ENCODE measurements at places on chromosomes 16 and 17.

- DNase-seq = no peak
Observed at GRCh38 chr17:2172077-2172851, 117.4 kb downstream of the HIC1 start.

DNA sequence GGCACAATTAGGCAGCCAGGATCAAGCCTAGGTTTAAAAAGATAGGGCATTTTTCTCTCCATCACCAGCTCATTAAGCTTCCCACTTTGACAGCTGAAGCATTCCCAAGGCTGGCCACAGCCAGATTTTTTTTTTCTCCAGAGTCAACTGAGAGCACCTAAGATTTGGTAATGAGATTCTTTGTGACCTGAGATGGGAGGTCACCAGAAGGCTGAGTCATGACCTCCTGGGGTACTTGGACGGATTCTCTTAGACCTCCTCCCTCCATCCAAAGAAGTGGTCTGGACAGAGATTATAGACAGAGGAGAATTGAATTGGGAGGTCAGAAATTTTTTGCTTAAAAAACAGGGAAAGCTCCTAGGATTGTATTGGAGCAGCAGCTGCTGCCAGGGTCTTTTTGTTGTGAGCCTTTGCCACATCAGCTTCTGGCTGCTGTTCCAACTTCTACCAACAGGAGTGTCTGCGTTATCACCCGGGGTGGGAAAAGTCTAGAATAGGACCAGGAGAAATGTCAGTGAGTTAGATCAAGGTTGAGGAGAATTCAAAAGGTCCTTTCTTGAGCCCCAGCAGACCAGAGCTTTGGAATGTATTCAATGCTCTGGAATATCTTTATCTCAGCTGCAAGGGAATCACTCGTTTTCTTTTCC is 221.2 kb upstream of the N4BP1 start:
- DNase-seq = no peak

DNA sequence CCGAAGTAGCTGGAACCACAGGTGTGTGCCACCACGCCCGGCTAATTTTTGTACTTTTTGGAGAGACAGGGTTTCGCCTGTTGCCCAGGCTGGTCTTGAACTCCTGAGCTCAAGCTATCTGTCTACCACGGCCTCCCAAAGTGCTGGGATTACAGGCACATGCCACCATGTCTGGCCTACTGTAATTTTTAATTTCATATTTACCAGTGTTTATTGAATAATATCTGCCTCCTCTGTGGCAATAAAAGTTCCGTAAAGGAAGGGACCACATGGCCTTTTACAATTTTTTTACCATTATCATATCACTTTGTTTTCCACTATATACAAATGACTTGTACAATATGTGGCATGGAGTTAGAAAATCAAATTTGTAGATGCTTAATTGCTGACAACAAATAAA is 7.8 kb downstream of the USP31 start:
- DNase-seq = no peak

- no peak for DNase-seq
Observed at GRCh38 chr17:11991461-11991860, 5.8 kb downstream of the ZNF18 start.

DNA sequence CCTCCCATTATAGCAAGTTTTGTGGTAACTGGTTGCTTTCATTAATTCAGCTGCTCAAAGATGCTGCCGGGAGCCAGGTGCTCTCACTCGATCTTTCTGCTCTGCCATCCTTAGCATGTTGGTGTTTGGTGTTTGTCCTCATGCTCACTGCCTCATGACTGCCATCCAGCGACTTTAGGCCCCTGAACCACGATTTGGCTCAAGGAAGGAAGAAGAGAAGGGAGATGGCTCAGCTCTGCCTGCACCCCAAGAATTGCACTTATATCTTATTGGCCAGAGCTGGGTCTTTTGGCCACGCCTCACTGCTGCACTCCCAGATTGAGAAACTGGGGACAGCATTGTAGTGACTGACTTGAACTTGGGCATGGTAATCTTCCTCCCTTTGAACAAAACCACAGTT is 52.7 kb downstream of the ARSG start:
- DNase-seq = no peak

DNA sequence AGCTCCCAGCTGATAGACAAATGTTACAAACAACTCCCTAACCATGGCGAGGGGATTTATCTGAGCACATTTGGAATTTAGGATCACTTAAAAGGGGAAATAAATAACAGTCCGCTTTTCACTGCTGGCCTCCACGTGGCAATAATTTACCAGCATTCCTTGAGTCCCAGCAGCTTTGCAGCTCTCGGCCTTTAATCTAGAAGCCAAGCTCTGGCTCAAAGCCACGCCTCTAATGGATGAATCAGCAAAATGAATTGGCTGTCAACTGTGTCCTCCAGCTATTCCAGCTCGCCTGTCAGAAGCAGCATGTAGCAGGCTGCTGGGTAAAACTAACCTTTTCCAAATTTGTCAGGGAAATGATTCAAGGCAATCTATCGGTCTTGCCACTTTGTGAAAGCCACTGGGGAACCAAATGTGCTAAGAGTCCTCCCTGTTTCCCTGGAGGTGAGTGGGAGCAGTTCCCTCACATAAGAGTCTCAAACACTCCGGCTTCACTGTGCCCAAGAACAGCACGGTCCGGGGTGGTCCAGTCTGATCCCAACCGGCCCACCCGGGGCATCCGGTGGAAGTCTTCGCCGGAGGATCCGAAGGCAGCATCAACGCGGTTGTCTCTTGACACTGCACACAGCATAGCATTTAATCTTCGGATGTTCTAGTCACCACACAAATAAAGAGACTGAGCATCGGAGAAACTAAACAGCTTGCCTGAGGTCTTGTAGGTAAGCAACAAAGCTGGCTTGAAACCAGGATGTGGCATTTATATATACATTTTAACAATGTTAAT is 143.3 kb downstream of the PARN start:
- DNase-seq = no peak

- DNase-seq = no peak
Observed at GRCh38 chr16:64109241-64109640, 1012.6 kb downstream of the CDH11 start.

DNA sequence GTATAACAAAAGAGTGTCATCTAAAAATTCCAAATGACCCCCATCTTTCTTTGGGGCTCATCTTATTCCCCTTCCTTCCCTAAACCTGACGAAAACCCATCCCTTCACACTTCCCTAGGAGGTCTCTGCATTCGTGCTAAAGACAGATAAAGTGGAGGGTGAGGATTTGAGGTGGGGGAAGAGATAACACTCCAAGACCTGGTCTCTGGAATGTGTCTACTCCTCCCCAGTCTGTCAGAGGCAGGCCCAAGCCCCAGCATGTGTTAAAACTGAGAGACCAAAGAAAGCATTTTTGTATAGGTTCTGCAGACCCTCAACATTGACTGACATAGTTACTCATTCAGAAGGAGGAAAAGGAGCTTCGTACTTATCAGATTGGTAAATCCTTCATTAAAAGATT is 11.0 kb upstream of the LHX1 start:
- no peak for DNase-seq

- DNase-seq = no peak
Observed at GRCh38 chr17:64635647-64636305, 26.3 kb downstream of the SMURF2 start.

DNA sequence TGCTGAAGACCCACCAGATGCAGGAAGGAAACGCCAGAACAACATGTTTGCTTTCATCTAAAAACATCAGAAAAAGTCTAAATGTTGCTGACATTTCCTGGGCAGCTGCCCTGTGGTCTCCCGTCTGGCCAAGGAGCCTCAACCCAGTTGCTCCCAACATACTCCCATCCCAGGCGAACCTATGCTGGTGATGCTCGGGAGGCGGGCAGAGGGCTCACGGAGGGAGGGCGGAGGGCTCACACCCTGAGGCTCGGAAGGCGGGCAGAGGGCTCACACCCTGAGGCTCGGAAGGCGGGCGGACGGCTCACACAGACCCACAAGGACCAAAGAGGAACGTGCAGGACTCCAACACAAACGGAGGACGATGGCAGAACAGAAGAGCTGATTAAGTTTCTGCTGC is 135.4 kb downstream of the ANKRD11 start:
- no peak for DNase-seq

DNA sequence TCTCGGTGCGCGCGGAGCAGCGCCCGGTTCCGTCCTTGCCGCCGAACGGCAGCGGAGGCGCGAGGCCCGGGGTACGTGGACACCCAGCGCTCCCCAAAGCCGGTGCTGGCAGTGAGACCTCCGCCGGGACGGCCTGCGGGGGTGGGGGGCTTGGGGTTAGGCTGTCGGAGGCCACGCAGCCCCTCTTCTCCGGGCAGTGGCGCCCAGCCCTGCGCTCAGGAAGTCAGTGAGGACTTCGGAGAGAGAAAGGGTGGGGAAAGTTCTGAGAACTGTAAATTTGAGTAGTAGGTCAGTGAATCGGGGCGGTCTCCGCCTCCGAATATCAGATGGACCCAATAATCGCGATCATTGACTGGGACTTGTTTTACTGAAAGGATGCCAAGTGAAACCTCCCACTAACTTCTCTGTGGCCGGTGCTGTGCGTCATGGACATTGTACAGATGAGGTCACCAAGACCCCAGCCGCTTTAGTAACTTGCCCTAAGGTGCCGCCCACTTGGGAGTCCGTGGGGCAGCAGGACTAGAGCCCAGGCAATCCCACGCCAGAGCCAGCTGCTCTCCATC is 468 bp downstream of the IL4R start:
- DNase-seq = peak; percentile 66

GRCh38 chr17:79812353-79813258 is 15.7 kb upstream of the CBX8 start:
- no peak for DNase-seq

DNA sequence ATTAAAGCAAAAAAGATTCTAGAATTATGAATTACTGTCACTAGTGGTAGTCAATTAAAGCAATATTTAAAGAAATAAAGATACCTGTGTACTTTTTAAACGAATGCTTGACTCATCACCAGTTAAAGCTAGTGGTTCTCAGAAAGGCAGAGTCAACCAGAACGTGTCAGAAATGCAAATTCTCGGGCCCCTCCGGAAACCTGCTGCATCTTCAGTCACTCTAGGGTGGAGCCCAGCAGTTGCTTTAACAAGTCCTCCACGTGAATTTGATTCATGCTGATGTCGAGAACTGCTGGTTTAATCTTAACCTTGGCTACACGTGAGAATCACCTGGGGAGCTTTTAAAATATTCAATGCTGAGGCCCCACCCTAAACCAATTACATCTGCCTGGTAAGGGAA is 169.8 kb upstream of the SDK2 start:
- DNase-seq = no peak

- no peak for DNase-seq
Observed at GRCh38 chr17:69485251-69485661, 70.8 kb downstream of the MAP2K6 start.

GRCh38 chr17:75692976-75693375 is 25.8 kb downstream of the SAP30BP start:
- DNase-seq = no peak

GRCh38 chr17:78474614-78475146 is 96.2 kb downstream of the PGS1 start:
- no peak for DNase-seq

- no peak for DNase-seq
Observed at GRCh38 chr17:79204261-79204660, 129.6 kb downstream of the ENGASE start.

DNA sequence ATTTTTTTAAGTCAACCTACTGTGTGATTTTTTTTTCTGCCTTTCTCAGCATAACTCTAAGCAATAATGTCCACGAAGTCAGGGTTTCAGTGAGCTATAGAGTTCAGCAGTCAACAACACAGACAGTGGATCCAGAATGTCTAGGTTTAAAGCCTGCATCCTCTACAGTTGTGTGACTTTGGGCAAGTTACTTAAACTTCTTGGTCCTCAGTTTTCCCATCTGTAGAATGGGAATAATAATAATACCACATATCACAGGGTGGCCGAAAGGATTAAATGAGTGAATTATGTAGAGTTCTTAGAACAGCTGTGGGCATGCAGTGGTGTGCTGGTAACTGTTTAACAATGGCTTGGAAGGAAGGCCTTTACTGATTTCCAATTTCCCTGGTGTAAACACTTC is 38.8 kb upstream of the MEAK7 start:
- no peak for DNase-seq

GRCh38 chr17:2011411-2012371 is 13.4 kb downstream of the RTN4RL1 start:
- no peak for DNase-seq

DNA sequence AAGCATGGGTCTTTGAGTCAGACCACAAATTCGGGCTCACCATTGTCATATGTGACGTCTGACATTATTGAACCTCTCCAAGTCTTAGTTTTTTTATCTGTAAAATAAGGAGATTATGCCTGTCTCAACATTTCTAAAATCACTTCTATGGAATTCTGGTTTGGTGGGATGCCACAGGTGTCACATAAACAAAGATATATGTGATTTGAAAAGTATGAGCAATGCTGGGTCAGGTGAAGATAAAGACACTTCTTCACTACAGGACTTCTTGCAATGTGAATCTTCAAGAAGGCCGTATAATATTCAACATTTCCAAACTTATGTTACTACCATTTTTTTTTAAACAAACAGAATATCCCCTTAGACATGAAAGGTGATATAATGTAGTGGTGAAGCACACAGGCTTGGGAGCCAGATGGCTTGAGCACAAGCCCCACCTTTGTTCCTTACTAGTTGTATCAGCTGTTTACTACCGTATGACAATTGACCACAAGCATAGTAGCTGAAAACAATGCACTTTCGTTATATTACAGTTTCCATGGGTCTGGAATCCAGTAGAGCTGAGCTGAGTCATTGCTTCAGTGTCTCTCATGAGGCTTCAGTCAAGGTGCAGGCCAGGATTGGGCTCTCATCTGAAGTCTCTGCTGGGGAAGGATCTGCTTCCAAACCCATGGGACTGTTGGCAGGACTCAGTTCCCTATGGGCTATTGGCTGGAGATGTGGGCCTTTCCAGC is 87.7 kb downstream of the UTP18 start:
- DNase-seq = no peak

DNA sequence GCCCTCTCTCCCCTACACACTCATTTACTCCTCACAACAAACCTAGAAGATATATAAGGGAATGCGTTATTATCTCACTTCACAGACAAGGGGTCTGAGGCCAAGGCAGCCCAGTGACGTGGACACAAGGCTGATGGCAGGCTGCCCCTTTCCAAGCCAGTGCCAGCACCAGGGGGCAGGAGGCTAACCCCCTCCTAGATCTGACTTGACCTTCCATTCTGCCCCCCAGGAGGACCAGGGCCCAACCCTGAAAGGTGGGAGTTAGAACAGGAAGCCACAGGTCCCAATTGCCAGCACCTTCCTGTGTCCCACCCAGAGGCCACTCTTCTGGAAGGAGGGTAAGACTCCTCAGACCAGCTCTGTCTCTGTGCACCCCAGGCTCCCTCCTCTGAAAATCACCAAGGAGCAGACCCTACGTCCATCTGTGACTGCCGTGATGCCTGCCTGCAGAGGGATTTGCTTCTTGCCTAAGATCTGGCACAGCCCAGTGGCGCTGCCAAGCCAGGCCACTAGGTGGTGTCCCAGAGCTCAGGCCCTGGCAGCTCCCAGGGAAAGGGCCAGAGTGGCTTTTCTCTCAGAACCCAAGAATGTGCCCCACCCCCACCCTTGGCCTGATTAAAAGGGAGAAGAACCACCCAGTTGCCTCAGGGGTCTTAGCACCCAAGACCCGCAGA is 42.4 kb upstream of the MRPS23 start:
- peak; percentile 82 for DNase-seq
